Activated naive CD4-positive, alpha-beta T cell treated with anti-CD3 and anti-CD28 coated beads, Interleukin-2, amount 10 ng/mL, durations not matched to agents 7 days and 5 days (primary cell): ENCODE measurements at places on chromosomes 6 and 20.

DNA sequence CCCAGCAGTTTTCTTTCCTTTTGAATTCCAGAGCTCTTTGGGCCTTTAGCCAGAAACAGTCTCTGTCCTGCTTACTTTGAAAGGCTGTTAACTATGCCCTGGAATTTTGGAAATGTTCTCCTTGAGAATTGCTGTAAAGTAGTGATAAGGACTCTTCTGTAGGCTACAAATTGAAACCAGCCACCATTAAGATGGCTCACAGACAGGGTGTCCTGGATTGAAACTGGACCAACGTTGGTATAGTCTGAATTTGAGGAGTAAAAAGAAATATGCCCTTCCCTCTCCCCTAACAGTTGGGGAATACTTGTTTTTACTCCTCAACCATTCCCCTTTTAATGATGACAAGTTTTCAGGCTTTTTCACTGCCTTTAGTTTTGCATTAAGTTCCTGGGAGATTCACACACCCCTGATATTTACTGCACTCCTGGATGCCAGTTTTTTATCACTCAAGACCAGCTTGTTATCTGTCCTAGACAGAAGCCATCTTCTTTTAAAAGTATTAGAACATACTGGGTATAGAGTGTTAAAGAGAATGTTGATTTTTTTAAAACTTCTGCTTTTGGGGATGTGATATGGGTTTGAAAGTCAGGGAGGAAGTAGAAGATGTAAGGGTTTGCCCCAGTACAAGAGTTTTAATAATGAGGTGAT is 21.9 kb downstream of the TOP1 start:
- no peak for DNase-seq

- no peak for DNase-seq
Measured at GRCh38 chr6:2708456-2708855, 42.3 kb downstream of the MYLK4 start.

DNA sequence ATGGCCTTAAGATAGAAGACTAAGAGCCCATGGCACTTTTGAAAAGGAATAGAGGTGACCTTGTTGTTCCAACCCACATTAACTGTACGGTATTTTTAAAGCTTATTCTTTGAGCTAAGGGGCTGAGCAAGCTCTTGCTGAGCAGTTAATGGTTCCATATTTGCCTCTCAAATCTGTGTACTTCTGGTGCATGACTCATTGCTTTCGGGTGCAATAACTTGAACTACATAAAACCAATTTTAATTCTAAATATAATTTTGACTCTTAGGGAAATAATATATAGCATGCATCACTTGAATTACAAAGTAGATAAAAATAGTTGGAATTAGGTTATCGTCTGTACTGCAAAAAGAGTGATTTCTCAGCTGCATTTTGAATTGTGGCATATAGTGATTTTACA is 348.1 kb upstream of the CITED2 start:
- DNase-seq = no peak

GRCh38 chr20:32808438-32808837 is 11.3 kb upstream of the MAPRE1 start:
- DNase-seq = no peak

DNA sequence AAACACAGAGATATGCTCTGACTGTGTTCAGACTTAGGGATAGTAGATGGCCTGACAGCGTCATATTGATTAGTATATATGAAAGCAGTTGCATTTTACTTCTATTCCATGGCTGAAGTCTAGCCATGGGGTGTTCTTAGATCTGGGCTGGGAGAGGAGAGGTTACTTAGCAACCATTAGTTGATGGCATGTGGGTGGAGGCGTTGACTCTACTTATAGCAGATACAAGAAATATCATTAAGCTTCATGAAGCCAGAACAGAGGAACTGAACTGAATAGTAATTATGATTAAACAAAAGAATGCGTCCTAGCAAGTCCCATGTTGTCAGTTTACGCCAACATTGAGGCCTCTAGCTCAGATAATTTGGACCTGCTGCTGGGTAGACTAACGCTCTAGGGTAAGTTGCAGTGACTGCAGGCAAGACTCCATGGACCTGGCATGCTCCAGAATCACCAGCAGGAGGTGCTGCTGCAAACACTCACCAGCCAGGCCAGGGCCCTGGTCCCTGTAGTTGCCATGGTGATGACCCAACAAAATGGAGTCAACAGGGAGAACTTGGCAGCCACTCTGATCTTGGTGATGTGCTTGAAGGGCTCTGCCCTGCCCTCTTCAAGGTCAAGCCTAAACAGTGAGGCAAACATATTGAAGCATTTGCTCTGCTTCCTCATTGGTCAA is 477.3 kb downstream of the PREX1 start:
- DNase-seq = no peak

DNA sequence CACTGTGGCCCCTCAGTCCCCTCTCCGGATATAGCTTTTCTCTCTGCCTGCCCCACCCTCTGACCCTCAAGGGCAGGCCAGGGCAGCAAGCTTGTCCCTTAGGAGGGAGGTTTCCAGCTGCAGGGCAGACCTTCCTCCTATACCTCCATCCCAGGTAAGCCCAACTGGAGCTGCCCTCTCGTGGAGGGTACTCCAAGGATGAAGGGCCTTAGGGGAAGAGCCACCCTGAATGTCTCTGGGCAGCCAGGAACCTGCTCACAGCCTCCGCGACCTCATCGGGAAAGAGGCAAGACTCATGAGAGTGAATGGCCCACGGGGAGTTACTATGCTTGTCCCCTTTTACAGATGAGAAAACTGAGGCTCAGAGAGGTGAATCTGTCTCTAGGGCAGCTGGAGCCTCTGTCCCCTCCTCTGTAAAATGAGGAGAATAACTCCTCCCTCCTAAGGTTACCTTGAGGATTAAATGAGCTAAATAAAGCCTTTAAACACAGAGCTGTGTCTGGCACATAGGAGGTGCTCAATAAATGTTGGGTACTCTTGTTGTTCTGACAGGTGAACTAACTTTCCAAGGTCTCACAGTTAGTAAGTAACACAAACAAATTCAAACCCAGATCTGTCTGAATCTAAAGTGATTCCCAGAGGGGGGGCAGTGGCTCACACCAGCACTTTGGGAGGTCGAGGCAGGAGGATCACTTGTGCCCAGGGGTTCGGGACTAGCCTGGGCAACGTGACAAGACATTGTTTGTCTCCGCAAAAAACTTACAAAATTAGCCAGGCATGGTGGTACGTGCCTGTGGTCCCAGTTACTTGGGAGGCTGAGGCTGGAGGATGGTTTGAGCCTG is 12.1 kb downstream of the SRXN1 start:
- no peak for DNase-seq

DNA sequence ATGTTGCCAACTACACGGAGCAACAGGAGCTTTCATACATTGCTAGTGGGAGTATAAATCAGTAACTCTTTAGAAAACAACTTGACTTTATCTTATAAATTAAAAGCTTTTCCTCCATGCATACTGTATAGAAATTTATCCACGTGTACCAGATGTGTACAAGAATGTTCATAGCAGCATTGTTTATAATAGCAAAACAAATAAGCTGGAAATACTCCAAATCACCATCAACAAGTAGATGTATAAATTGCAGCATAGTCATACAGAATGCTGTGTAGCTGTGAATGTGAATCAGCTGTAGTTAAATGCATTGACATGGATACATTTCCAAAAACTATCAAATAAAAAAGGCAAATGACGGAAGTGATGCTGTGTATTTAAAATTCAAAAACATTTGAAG is 6.0 kb downstream of the PSMF1 start:
- DNase-seq = no peak

- no peak for DNase-seq
Measured at GRCh38 chr20:62787866-62788265, 8.4 kb upstream of the MRGBP start.

DNA sequence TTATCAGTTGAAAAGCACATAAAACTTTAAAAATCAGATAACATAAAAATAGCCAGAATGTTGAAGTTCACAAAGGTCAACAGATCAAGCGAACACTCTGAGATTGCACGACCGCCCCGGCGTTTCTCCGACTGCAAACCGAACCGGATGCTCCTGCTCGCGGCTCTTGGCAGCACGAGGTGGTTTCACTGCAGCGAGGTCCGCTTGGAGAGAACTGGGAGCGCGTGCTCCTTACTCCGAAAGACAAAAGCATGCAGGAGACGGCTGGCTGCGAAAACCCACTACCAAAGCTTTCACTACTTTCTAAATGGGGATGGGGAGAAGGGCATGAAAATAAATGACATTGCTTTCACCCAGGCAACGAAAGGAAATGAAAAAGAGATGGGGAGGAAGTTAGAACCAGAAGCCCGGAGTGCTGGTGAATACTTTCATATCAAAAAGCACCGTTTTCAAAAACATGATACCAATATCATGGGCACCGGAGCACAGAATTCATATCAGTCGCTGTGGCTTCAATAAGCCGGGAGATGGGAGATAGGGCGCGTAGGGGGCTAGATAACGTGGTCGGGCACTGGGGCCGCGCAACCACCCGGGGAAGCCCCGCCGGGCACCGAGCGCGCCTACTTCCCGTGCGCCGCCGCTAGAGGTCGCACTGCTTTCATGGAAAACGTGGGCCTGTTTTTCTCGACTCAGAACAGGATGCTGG is 8.3 kb upstream of the ANKRD60 start:
- peak; percentile 86 for DNase-seq

GRCh38 chr6:166596776-166597507 is 10.5 kb upstream of the RAMACL start:
- DNase-seq = no peak

DNA sequence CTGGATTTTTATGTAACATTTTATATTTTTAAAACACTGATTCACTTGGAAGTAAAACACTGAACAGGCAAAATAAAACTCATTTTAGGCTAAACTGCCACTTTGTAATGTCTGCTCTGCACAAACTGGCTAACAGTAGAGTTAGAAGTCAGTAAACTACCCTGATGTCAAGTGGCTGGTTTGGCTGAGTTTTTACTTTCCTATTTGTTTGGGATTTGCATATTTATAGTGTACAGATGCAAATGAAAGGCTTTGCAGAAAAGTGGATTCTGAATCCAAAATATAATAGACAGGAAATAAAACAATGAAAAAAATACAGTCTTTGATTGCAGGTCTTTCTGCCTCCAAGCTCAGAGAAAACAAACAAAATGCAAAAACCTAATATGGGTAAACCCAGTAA is 213.1 kb downstream of the CDH26 start:
- DNase-seq = no peak

GRCh38 chr20:40604416-40604815 is 84.6 kb downstream of the MAFB start:
- DNase-seq = no peak

GRCh38 chr6:70270287-70271005 is 32.4 kb downstream of the COL9A1 start:
- DNase-seq = no peak

DNA sequence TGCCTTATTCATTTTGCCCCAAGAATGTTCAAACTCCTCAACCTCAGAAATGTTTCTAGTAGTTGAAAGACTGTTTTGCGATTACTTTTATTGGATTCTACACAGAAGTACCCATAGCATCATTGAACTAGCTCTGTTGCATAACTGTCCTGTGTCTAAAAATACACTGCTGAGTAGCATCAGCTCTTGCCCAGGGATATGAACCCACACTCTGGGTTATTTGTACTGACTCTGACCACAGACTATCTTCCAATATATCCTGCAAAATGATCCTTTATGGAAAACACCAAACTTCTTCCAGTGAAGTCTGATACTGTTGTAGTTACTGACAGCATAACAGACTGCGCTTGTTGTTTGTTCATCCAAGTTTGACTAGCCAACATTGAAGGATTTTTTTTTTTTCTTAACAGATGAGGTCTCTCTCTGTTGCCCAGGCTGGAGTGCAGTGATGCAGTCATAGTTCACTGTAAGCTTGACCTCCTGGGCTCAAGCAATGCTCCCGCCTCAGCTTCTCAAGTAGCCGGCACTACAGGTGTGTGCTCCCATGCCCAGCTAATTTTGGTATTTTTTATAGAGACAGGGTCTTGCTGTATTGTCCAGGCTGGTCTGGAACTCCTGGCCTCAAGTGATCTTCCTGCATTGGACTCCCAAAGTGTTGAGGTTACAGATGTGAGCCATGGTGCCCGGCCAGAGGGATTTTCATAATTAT is 49.9 kb downstream of the TULP4 start:
- DNase-seq = no peak

DNA sequence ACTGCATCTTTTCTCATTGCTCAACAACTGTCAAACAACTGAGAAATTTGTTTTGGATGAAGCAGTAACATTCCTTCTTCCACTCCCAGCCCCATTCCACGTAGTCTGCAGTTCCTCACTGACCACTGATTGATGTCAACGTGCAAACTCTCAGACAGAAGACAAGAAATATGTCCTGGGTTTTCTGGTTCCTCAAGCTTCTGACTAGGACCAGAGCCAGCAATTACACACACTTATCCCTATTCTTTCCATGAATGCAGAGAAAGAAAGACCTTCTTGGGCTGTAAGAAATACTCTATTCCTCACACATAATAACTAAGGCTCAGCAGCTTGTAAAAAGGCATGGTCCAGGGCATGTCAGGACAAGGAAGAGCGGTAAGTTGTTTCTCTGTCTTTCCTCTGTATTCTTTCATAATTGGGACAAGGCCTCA is 790.1 kb upstream of the SLC35B3 start:
- DNase-seq = no peak

GRCh38 chr20:55919319-55919718 is 86.0 kb downstream of the CBLN4 start:
- no peak for DNase-seq

- no peak for DNase-seq
Measured at GRCh38 chr6:7035837-7036249, 71.9 kb upstream of the RREB1 start.

DNA sequence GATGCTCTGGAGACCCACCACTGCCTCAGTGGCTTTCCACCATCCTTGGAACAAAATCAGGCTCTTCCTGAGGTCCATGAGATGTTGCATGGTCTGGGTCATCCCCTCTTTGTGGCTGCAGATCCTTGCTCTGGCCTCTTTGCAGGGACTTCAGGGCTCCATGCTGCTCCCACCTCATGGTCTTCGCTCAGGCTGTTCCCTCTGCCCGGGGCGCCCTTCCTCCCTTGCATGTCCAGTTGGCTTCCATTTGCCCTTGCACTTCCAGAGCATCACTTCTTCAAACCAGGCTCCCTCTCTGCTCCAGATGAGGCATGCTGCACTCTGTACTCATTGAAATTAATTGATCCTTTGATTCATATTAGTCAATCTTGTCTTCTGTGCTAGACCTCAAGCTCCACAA is 4.4 kb upstream of the PHACTR3 start:
- no peak for DNase-seq

DNA sequence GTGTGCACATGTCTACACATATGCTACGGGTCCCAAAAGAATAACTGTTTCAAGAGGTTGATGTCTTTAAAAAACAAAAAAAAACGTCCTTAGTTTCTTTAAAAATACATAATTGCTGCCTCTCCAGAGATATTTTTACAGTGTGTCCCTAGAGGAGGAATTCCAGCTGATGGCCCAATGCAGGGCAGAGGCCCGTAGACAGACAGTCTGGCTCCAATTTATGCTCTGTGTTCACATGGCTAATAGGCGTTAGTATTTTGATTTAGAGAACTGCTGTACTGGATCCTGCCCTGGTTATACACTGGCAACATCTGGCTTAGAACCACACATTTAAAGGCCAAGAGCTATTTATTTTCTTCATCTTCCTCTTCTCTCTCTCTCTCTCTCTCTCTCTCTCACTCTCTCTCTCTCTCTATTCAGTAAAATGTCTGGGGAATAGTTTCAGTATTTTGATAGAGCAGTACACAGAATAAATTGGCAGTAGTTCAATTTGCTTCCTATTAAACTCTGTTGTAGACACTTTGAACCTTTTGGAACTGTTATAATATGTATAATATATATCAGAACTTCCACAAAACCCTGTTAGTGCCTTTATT is 260.6 kb downstream of the EYA4 start:
- DNase-seq = no peak
